ENCODE measurements at places on chromosomes 3 and 15.

- no peak for DNase-seq
Measured at GRCh38 chr3:186915806-186916796, 14.2 kb upstream of the ST6GAL1 start.

DNA sequence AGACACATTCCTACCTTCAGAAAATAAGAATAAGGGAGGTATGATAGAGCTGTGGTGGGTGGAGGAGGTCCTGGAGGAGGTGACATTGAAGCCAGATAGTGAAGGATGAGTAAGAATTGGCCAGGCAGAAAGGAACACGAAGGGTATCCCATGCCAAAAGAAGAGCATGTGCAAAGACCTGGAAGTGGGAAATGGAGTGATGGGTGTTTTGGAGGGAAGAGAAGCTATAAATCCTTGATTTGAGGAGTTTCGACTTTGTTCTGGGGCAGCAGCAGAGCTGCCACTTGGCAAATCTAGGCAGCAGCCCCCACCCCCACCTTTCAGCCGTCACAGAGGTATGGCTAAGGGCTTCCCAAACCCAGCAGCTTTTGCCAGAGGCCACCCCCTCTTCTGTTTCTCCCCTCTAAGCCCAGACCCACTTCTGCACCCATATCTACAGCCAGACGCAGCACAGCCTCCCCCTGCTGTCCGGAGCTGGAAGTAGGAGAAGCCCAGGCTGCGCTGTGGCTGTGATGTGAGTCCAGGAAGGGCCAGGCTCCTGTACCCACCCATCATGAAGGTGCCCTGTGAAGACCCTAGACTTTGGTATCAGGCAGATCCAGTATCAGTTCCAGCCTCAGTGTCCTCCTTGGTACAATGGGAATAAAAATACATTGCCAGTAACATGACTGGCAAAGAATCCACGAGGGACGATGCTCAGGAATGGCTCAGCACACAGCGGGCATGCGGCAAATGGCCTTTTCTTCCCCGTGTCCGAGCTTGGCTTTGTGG lies 188.7 kb upstream of the LINGO1 start:
- peak; percentile 55 for DNase-seq

DNA sequence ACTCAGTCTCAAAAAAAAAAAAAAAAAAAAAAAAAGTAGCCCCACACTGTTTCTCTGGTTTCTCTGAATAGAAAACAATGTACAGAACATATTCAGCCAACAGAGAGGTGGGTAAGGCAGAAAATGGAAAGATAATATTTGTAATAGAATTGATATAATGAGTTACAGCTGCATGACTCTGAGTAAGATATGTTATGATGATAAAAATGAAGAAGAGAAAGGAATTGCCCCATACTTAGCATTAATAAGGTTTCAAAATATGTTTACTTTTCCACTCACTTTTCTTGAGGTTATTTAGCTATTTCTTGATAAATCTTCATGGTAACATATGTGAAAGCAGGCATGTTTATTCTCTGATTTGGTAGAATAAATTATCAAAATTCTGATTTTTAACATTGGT lies 100.9 kb upstream of the ROBO2 start:
- DNase-seq = peak; percentile 11

- no peak for DNase-seq
Measured at GRCh38 chr3:1583044-1583443, 490.2 kb downstream of the CNTN6 start.

DNA sequence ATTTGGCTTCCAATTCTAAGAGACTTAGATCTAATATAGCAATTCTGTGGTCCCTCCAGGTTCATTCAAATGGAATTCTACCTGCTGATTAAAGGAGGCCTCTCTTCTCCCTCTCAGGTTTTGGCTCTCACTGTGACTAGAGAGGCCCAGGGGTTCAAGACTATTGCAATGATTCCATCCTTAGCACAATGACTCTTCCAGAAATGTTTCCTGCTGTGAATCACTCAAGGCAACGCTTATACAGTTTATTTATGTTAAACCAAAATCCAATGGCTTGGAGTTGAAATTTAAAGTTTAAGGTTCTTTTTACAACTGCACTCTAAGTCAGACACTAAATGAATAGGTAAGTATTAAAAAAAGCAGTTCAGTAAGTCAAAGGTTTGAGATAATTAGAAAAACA lies 39.9 kb downstream of the IFT57 start:
- no peak for DNase-seq

DNA sequence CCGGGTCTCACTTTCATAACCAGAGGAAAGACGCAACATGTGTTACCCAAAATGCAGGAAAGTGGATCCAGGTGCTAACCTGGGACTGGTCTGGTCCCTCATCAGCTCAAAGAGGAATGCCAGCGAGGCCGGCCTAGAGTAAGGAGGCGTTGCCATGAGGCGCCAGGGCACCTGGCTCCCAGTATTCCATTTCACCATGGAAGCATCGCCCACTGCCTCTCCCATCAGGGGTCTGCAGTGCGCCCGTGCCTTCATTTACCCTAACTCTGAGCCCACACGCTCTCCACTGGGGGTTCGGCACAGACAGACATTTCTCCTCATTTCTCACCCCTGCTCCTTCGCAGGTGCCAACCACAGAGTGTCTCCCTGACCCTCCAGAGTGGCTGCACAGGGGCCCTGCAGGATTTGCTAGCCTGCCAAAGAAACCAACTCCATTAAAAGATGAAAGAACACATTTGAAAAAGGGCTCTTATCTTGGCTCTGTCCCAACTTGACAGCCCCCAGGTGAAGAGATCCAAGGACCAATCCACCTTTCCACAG lies 61.5 kb downstream of the ABTB1 start:
- DNase-seq = no peak

DNA sequence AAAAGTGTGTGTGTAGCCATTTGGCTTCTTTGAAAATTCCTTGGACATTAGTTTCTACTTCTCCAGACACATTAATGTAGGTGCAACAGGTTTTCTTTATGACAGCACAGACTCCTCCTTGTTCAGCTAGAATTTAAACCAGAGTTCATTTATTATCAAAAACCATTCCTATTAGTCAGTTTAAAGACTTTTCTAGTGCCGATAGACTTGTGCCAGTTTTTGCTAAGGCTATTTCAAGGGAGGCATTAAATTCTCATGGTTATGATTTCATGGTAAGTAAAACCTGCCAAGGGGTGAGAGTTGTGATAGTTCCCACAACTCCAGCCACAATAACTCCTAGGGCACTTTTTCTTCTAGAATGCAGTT lies 20.6 kb upstream of the SENP7 start:
- no peak for DNase-seq

DNA sequence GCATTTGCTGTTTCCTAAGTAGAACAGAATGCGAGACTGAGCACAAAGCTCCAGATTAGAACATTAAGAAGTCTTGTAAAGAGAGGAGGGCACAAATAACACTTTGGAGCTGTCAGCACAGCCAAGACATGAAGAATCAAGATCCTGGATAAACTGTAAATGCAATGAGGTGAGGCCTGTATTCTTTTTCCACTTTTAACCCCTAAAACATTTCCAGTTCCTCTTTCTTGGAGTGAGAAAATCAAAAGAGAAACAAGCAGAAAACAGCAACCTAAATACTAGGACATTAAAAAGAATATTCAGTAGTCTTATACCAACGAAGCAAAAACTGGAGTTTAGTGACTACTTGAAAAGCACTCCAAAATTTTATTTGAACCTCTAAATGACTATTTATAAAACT lies 204.3 kb downstream of the ZBTB20 start:
- DNase-seq = no peak

- peak; percentile 92 for DNase-seq
Measured at GRCh38 chr3:177150970-177151627, 46.2 kb downstream of the TBL1XR1 start.

GRCh38 chr15:84761607-84762131 lies 13.3 kb downstream of the ZNF592 start:
- DNase-seq = peak; percentile 5

GRCh38 chr3:64494526-64494925 lies 193.3 kb downstream of the ADAMTS9 start:
- DNase-seq = no peak

DNA sequence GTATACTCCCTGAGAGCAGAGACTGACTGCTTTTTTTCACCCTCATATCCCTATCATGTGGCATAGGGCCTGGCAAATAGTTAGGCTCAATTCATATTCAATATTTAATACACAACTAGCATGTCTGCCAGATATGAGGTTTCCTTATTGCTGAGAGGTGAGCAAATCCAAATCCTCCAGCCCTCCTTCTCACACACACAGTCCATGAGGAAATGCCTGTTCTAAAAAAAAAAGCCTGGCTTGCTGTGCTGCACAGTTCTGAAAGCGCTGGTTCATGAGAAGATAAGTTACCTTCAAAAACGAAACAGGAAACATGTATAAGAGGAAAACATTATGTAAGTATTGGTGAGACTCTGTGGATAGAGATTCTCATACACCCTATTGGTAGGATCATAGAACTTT lies 15.5 kb upstream of the ACAP2 start:
- no peak for DNase-seq

DNA sequence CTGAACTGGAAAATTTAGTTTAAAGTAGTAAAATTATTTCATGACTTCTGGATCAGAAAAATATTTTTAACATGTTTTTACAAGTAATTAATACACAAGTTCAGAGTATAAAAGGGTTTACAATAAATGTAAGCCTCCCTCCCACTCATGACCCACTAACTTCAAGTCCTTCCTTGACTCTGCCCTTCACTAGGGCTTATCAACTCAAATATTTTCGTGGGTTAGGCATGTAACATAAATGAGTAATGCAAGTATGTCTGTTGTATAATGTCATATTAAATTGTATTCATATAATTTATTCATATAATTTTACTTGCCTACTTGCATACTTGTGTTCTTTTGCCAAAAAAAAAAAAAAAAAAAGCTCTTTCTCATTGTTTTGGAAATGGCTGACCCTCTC lies 3.4 kb upstream of the OPA1 start:
- DNase-seq = no peak

GRCh38 chr3:43389388-43390254 lies 103.3 kb downstream of the SNRK start:
- DNase-seq = peak; percentile 59

DNA sequence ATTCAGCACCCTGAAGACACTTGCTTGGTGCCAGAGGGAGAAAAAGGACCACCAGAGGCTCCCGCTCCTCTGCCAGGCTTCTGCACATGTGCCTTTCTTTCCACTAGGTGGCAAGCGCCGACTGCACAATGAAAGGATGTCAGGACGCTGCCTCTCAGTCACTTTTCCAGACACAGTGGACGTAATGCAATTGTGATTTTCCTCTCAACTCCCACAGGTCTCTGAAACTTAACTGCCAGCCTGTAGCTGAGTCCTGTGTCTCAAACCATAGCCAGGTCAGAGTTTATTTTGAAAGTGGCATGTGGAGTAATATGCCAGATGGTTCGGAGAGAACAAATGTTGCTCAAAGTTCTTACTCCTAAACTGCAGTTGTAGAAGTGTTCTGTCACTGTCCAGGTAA lies 162.9 kb downstream of the ITPR1 start:
- peak; percentile 73 for DNase-seq

- DNase-seq = peak; percentile 32
Measured at GRCh38 chr15:94327356-94327936, 96.1 kb downstream of the MCTP2 start.

GRCh38 chr3:122502941-122503340 lies 11.8 kb downstream of the KPNA1 start:
- DNase-seq = no peak

GRCh38 chr3:76679541-76679940 lies 360.4 kb upstream of the ROBO2 start:
- peak; percentile 6 for DNase-seq

DNA sequence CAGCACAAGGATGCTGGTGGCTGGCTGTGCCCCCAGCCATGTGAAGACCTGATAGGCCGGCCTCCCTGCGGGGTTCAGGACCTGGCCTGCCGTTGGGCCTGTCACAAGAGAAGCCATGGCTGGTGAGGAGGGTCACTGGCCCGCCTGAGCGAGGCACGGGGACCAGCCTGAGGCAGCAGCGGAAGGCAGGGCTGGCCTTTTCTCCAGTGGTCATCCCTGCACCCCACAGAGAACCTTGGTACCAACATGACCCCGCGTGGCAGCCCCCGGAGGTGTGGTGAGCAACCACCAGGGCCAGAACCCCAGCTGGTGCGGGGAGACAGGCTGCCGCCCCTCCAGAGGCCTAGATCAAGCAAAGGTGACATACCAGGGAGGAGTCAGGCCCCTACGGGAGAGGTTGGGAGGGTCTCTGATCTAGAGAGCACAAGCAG lies 134.1 kb upstream of the MEF2A start:
- no peak for DNase-seq

DNA sequence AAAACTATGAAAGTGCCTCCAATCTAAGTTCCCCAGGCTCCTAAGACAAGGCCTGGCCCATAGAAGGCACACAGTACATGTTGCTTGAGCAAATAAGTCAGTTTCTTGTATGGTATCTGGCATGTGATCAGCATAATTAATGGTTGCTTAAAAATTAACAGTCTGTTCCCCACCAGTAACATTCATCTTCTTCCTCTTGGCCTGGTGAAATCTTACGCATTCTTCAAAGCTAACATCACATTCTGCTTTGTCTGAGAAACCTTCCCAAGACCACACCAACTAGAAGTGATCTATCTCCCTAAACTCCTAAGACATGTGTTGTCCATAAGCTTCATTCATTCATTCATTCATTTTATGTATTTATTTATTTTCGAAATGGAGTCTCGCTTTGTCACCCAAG lies 48.1 kb downstream of the LIPC start:
- no peak for DNase-seq

DNA sequence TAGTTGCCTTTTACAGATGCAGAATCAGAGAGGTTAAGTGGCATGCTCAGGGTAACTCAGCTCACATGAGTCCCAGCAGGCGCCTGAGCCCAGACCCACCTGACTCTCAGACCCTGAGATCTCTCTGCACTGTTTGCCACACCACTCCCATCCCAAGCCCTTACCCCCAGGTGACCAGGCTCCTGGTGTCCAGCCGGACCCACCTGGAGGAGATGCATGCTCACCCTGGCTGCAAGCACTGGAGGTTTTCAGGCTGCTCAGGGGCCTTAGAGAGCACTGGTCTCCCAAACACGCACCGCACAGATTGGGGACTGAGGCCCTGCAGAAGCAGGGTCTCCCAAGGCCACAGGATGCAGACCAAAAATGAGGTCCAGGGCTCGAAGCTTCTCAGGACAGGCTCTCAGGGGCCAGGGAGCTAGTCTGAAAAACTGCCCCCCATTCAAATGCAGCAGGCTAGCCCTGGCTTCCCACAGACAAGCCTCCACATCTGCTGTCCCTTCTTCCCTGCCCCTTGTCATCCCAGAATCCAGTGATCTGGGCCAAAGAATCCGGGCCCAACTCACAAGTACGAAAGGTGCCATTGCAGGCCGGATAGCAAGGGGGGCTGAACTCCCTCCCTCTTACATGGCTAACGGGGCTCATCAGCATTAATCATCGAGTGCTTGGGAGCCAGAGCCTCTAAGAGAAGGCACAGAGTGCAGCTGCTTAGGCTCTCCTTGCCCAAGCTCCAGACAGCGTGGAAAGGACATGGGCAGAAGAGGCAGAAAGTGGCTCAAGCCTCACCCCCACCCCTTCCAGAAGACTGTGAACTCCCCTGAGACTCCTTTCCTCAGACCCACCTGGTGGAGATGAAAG lies 90.2 kb upstream of the PRR20G start:
- DNase-seq = no peak

DNA sequence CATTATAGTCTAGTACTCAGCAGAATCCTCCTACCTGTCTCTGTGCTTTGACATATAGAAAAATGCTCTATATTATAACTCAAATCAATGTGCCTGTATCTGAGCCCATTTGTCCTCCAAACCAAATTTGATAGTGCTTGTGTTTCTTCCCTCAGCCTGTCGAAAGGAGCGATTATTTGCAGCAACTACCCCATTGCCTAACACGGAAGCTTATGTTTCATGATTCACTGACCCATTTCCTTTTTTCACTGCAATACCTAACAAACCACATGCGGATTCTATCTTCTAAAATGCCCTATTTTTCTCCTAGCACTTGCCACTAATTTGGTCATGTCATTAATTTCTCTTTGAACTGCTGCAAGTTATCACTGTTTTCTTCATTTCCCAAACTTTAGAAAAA lies 1220.6 kb upstream of the CADM2 start:
- no peak for DNase-seq

Data from fibroblast of skin of back (primary cell).